ENCODE measurements at places on chromosomes 11 and 22.
A peak's percentile ranks its signal among the peaks of the same experiment; 100 is the strongest.

DNA sequence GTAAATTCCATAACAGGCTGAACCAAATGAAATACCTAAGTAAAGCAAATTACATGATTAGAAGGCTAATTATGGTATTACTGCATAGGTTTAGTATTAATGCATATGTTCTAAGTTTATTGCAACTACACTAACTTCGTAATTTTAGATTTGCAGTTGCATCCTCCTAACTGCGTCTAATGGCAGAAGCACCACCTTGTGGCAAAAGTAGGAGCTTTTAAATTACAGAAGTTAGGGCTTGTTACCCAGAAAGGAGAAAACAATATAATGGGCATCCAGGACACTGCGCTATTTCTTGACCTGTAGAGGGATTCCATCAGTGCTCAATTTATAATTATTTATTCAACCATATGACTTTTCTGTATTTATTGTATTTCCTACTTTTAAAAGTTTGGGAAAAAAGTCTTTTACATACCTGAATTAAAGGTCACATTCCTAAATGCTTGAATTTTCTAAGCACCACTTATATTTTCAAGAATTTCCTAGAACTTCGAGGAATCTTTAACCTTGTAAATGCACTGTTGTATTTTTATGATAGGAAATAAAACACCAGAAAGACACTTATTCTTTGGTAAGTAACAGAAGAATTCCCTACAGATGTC, 16.3 kb upstream of the GPR83 start:
- DNase-seq, result no peak

GRCh38 chr11:22163394-22163797, 29.5 kb upstream of the ANO5 start:
- no peak for DNase-seq

DNA sequence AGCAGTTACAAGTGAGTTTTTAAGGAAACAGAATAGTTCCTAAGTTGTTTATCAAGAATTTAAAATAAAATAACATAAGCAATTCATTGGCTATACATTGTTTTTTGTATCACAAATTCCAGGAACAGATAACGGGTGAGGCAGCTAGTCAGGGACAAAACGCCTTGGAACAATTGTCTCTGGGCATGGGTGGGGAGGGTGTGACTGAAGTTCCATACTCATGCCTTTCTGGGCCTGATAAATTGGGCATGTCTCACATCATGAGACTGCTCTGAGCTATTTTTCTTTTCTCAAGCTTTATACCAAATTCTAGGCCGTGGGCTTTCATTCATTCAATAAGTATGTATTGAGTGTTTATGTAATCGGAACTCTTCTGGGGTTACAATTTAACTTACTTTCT, 21.6 kb downstream of the FOLR3 start:
- no peak for DNase-seq

DNA sequence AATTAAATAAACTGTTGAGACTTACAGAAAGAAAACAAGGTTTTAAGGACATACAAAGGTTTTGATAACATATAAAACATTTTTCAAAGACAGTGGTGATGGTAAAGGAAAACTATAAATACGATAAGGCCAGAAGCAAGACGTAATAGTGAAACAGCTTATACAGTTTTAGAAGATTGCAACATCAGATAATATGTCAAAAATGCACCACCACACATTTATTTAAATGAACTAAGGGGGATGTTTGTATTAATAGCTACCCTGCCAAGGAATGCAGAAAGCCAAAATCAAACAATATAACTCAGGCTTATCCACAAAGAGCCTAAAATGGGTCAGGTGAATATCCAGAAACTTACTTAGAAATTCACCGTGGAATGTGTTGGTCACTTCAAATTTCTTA, 981.6 kb upstream of the FAT3 start:
- DNase-seq, result no peak

DNA sequence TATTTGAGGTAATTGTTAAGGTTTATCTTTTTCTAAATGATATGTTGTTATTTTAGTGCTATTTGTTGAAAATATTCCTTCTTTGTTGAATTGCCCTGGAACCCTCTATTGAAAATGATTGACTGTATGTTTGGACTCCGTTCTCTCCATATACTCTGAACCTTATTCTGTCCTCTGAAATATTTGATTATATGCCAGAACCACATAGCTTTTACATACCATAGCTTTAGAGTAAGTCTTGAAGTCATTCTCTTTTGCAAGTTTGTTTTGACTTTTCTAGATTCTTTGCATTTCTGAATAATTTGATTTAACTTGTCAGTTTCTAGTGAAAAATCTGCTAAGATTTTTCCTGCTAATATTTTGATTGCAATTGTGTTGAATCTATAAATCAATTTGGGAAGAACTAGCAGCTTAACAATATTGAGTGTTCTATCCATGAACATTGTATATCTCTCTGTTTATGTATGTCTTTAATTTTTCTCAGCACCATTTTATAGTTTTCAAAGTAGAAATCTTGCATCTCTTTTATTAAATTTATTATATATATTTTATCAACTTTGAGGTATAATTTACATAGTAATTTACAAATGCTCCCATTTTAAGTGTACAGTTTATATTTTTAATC, 51.7 kb upstream of the PITPNB start:
- DNase-seq, result no peak

DNA sequence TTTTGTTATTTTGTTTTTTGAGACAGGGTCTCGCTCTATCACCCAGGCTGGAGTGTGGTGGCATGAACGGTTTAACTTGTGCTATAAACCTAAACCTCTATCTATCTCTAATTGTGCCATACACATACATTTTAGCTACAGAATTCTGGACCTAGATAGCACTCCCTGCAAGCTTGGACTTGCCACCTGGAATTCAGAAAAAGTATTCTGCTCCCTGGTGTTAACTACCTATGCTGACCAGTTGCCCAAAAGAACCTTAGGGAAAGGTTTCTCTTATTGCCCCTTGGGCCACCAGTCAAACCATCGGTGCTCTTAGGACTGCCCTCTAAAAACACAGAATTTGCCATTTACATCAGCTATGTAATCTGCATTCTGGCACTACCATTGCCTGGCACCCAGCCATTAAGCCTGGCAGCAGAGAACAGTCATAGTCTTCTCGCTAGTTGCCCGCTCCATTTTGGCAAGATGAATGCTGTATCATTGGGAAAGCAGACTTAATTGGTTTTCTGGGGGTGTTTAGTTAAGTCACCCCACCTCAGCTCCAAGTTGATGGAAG, 55.3 kb downstream of the ETS1 start:
- DNase-seq, result no peak

- no peak for DNase-seq
Observed at GRCh38 chr11:12260731-12261521, 116.4 kb upstream of the PARVA start.

- no peak for DNase-seq
Observed at GRCh38 chr11:129300099-129300498, 75.5 kb upstream of the BARX2 start.

DNA sequence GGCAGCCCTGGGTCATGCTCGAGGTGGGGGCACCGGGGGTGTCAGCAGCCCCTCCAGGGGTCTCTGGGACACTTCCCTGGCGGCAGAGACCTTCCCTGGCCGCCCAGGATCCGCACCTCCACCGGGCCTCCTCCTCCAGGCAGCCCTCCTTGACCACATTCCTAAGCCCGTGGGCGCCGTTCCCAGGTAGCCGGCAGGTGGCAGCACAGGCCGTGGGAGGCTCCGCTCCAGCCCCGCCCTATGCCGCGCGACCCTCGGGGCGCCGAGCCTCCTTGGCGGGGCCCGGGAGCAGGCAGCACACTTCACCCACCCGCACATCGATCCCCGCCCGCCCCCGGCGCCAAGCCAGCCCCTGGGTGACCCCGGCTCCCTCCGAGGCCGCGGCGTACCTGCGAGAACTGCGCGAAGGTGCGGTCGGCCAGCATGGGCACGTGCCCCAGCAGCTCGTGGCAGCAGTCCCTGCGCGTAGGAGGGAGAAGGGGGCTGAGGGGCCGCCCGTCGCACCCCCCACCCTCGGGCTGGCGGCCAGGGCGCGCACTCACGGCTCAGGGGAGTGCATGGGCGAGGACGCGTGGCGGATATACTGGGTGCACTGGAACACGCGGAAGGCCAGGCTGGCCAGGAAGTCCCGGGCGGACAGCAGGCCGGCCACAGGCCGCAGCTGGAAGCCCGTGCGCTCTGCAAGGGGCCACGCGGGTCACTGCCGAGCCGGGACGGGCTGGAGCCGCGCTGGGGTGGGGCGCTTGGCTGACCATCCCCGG, 5.3 kb upstream of the INS start:
- DNase-seq, result no peak

DNA sequence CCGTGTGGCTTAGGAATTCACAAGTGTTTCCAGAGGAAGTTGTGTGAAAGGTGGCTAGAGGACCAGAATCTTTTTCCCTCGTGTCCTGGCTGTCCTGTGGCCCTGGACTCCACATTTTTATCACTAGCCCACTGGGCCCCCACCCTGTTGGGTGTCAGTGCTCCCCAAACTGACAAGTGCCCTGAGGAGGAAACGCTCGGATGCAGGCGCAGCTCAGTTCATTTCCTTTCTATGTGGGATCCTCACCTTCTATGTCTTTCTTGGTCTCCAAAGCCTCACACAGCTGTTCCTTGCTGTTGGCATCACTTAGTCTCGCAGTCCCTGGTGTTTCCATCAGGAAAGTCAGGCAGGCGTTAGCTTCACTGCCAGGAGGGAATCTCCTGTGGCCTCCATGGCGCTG, 68.0 kb upstream of the KCNQ1OT1 start:
- DNase-seq, result peak; percentile 9

Data from suprapubic skin (tissue), 4 donors.